ENCODE measurements at places on chromosomes 6 and 20.

- no peak for DNase-seq
These were observed 15.5 kb downstream of the TGM3 start for GRCh38 chr20:2311329-2311728.

- no peak for DNase-seq
These were observed 39.6 kb downstream of the LAMA4 start for GRCh38 chr6:112214739-112215269.

- DNase-seq, result no peak
These were observed 26.8 kb upstream of the SLC17A3 start for GRCh38 chr6:25900843-25901242.

DNA sequence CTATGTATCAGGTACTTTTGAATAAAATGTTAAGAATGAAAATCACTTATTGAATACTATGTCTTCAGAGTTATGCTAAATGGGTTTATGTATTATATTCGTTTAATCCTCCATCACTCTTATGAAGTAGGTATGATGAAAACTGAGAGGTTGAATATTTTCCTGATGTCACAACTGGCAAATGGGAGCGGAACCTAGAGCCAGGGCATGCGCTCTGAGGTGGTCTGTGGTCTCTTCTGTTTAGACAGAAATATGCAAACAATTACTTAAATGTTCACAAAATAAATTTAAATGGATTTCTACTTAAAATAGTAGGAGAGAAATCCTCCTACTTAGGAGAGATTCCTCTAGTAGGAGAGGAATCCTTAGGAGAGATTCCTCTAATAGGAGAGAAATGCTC lies 21.3 kb upstream of the UTRN start:
- no peak for DNase-seq

DNA sequence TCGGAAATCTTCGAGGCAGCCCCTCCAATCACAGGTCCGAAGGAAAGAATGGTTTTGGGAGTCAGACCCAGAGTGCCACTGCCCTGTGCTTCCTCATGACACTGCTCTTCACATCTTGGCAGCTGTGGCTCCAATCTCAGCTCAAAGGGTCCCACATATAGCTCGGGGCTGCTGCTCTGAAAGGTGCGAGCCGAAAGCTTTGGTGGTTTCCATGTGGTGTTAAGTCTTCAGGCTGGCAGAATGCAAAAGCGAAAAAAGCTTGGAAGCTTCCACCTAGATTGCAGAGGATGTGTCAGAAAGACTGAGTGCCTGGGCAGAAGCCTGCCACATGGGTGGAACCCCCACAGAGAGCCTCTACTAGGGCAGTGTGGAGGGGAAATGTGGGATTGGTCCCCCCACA lies 314.3 kb upstream of the CHD6 start:
- DNase-seq, result no peak

- no peak for DNase-seq
These were observed 58.6 kb downstream of the EFCAB8 start for GRCh38 chr20:32917191-32917950.
